ENCODE measurements at places on chromosomes 7 and 10.

GRCh38 chr7:152341039-152341913, 94.5 kb downstream of the KMT2C start:
- no peak for DNase-seq

DNA sequence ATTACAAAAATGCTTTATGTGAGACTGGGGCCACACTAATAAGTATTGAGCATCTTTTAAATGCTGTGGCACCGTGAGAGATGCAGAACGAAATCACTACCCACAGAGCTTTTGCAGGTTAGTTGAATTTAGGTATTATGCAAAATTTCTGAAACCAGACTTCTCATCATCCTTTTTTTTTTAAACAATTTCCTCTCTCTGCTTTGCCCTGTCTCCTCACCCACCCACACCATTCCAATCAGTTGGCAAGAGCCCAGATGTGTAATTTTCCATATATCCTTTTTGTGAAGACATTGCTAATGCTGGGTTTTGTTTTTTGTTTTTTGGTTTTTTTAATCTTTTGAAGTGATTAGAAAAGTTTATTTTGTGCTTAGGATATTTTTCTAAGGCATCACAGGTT, 1.1 kb downstream of the YAE1 start:
- no peak for DNase-seq

DNA sequence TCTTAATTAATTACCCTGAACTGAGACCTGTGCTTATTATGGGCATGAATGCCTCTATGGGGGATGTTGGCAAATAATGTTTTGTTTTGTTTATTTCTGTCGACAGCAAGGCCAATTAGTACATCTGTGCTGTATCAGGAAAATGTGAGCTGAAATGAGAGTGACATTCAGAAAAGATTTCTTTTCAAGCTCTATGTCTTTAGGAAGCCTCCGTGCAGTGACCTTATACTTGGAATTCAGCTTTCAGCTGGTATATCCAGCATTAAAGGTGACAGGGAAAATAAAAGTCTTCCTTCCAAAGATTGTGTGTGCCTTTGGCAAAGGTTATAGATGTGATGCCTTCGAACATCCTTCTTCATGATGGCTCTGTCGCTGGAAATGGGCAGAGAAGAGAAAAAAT, 1061.1 kb downstream of the SORCS3 start:
- no peak for DNase-seq

DNA sequence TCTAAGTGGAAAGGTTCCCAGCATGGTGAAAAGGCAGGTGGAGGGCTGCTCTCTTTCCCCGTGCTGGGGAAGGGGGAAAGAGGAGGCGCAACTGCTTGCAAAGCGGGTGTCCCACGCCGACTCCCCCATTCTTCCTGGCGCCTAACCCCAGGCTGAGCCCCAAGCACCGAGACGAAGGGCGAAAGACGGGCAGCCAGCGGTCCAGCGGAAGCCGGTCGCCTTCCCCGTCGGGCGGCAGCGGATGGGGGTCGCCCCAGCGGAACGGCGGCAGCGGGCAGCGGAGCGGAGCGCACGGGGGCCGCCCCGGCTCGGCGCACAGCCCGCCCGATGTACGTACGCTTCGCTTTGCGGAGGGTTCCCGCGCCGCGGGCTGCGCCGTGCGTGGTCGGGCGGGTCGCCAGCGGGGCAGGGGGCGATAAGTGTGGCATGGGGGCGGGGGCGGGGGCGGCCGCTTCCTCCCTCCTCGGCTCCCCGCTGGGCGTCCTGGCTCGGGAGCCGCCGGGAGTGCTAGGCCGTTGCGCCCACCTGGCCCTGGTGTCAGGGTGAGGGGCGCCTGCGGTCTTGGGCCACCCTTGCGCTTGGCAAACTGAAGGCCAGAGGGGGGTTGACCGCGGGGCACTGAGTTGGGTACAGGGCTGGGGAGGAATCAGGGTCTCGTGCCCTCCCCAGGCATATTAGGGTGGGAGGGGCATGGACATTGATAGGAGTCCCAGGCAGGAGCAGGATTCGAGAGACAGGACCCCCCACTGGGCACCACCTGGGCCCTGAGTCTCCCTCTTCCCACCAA, 35.2 kb upstream of the HSPB1 start:
- no peak for DNase-seq

- DNase-seq = no peak
These were observed 10.3 kb downstream of the ITPRIP start for GRCh38 chr10:104327745-104328645.

DNA sequence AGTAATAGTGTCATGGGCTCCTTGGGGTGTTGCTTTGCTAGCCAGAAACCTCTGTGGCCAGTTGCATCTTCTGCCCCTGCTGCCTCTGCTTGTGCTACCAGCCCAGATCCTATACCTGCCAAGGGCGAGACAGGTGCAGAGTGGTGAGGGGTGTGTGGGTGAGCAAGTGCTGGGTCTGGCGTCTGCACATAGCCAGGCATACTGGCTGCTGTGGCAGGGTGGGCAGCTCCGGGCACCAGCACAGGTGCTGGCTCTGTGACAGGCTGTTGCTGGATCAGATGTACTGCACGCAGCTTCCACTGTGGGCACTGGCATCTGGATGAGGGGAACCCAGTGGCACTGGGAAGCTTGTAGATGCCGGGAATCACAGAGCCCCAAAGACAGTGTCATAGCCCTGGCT, 148.4 kb downstream of the NXPH1 start:
- DNase-seq = no peak

DNA sequence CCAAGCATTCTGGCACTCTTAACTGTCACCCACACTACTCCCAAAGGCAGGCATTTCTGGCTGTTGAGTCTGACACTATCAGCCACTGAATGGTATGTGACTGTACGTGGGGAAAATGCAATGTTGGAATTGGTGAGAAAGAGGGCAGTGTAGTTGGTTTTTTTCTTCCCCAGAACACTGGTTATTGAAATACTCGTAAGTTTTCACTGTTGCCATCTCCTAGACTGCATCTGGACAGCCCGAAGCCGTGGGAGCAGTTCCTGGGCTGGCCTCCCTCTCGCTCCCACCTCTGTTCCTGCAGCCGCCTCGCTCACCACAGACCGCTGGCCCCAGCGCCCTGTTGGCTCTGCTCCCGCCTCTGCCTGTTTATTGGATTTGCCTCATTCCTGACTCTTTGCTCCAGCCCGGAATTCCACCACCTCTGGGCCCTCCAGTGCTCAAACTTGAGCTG, 5.7 kb downstream of the PLCE1 start:
- DNase-seq = no peak

- DNase-seq = no peak
These were observed 113.0 kb downstream of the SEC23IP start for GRCh38 chr10:120005207-120006201.

DNA sequence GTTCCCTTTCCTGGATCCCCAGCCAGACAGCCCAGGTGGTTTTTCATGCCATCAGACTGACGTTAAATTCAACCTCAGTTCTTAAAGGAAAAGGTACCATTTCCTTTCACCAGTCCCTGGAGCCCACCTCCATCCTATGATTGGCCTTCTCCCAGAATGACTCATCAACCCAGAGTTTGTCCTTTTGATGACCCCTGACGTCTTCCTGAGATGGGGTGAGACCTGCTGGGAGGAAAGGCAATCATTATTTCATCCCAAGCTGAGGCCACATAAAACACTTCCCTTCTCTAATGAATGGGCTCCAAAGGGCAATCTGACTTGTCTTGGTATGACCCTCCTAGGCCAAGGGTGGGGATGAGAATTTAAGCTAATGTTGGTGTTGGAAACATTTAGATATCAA, 750.7 kb downstream of the SUGCT start:
- DNase-seq = no peak

DNA sequence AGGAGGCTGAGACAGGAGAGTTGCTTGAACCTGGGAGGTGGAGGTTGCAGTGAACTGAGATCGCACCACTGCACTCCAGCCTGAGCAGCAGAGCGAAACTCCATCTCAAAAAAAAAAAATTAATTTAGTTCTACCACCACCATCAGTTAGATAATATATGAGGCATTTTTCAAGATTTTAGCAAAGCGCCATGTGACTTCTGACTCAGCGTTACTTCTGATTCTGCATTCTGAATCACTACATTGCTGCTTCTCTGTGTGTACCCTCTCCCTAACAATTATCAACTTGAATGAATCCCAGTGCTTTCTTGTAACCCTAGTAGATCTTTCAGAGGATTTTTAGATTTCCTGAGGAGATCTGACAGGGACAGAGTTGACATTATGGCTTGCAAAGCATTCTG, 176.8 kb upstream of the SORCS1 start:
- no peak for DNase-seq

GRCh38 chr10:88116971-88117626, 253.7 kb downstream of the PTEN start:
- DNase-seq = no peak

DNA sequence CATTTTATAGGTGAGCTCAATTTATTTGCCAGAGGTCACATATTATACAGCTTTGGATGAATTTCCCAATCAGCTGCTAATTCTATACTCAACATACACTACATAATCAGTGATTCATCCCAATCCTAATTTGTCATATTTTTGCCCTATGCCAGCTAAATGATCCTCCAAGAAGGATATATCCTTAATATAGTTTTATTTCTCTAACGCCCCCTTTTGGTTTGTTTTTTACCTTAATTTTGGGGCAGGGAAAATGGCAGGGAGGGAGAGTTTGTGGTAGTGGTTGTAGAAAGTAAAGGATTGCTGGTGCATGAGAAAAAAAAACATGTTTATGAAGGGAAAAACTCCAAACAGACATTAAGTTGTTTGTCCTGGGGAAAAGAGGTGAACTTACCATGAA, 31.9 kb downstream of the WASL start:
- DNase-seq = no peak
